ENCODE measurements at places on chromosomes 1 and 21.
A peak's percentile ranks its signal among the peaks of the same experiment; 100 is the strongest.

DNA sequence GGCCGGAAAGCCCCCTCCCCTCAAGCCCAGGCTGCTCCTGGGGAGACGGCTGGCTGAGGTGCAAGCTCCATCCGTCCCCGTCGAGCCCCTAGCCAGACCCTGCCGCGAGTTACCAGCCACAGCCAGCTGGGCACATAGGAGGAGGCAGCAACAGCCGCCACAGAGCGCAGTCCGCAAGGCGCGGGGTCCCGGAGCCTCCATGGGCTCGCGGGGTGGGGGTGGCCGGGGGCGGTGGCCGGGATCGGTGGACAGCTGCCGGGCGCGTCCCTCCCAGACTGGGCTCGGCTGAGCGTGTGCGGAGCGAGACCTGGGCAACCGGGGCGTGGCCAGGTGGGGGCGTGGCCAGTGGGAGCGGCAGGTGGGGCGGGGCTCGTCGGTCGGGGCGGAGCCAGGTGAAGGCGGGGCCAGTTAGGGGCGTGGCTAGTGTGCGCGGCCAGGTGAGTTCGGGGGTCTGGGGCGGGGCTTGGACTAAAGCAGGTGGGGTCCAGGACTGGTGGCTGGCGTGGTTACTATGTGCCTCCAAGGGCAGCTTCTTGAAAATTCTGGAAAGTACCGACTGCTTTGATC lies at the start of gene CD164L2:
Gene CD164L2 (minus strand): TSS at position 295 of the 567 bp plus-strand sequence. CDS start 94 bp downstream, at position 201.
- DNase-seq: peak; percentile 71

- DNase-seq: no peak
These were observed 558 bp upstream of the BTG3 start for GRCh38 chr21:17613242-17613676.

GRCh38 chr21:42431196-42431595 lies 27.5 kb downstream of the UBASH3A start:
- no peak for DNase-seq

DNA sequence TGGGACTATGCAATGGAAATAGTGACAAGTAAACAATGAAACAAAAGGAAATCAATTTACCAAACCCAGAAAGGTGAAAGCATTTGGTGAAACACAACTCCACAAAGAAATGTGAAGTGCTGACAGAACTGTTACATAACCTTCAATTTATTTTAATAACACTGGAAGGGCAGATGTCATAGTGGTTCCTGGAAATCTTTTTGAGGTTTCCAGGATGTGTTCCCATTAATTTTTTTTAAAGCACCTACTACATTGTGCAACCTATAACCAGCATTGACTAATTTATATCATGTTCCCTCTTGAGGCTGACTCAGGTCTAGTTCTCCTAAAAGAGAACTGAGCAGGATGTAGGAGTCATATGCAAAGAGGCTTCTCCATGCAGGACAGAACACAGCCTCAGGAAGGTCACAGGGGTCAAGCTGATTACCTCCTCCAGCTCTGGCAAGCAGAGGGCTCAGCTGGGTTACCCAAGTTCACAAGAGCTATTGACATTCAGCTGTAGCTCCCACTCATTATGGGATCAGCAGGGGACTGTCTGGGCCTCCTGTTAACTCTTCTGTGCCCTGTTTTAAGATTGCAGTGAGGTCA lies 157.1 kb upstream of the NRIP1 start:
- DNase-seq: no peak

GRCh38 chr1:10529091-10529490 lies 54.3 kb downstream of the PEX14 start:
- DNase-seq: no peak

DNA sequence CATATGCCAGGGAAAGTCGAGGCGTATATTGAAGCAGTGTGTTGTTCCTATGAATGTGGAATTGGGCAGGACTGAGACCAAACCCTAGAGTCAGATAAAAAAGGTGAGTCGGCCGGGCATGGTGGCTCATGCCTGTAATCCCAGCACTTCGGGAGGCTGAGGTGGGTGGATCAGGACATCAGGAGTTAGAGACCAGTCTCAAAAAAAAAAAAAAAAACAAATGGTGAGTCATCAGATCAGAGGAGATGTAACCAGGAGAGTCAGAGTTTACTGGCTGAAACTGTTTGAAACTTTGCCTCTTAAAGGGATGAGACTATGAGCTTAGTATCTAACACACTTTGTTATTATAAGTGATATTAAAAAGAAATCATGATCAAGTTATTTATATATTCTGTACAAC lies 26.4 kb upstream of the SYCP1 start:
- DNase-seq: no peak

DNA sequence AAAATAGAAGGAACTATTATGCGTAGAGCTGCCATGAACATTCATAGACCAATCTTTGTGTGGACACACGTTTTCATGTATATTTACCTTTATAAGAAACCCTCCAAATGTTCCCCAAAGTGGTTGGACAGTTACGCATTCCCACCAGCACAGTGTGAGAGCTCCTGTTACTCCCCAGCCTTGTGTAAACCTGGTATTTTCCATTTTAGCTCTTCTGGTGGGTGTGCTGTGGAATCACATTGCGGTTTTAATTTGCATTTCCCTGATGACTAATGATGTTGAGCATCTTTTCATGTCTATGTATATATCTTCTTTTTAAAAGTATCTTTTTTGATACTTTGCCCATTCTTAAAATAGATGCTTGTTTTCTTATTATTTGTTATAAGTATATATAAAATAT lies 3.2 kb upstream of the UBASH3A start:
- DNase-seq: no peak

DNA sequence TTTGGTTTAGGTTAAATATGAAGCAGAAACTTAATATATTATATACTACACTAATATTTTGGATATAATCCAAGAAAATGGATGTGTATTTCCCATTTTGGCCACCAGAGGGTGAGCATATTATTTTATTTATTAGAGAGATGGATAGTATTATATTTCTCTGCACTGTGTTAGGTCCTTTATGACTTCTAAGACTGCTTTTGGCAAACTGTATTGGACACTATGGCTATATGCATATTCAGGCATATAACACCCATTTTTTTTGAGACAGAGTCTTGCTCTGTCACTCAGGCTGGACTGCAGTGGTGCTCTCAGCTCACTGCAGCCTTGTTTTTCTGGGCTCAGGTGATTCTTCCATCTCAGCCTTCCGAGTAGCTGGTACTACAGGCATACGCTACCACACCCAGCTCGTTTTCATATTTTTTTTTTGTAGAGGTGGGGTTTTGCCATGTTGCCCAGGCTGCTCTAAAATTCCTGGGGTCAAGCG lies 17.8 kb upstream of the PGM1 start:
- DNase-seq: no peak

DNA sequence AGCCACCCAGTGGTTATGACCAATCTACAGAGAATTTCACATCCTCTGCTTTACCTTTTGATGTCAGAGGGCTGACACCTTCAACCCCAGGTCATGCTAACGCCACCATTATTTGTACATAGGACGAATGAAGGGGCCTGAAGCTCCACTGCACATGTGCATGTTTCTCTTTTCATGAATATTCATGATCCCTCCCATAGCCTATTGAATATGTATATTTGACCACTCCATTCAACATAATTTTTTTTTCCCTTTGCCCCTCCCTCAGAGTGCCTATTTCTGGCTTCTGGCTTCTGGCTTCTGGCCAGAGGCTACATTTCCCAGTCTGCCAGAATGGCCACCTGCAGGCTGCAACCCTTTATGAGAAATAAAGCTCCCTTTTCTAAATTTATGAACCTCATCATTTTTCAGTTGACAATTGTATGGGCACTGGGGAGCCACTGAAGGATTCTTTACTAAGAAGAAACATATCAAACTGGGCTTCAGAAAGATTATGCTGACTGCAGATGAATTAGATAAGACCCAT lies 406.7 kb downstream of the SIPA1L2 start:
- no peak for DNase-seq

DNA sequence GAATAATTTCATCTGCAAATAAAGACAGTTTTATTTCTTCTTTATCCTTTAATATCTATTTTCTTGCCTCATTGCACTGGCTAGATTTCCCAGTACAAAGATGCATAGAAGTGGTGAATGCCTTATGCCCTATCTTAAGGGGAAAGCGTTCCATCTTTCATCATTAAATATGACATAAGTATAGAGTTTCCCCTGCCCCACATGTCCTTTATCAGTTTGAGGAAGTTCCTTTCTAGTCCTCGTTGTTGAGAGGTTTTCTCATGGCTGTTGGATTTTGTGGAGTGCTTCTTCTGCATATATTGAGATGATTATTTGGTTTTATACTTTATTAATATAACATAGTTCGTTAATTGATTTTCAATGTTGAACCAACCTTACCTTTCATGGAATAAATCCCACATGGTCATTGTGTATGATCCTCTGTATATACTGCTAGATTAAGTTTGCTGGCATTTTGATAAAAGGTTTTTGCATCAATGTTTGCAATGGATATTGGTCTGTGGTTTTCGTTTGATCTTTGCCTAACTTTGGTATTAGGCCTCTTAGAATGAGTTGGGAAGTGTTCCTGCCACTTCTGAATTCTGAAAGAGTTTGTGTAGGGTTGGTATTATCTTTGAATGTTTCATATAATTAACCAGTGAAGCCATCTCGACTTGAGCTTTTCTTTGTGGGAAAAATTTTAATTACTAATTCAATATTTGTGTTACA lies 15.6 kb downstream of the PRKACB start:
- no peak for DNase-seq

DNA sequence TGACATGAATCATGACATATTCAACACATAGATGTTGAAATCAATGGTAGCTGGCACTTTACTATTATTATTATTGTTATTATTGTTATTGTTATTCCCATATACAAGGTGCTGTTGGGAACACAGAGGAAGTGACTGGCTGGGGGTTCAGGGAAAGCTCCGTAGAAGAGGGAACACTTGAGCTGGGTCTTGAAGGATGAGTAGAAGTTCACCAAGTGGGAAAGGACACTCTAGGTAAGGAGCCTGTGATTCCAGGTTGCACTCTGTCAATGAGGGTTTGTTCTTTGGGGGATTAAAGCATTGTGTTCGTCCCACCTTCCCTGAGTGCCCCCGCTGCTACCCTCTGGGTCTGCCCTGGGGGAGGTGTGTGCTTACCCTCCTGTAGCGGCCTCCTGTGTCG lies 14.1 kb downstream of the ZNF362 start:
- DNase-seq: no peak

- DNase-seq: no peak
These were observed 1.3 kb upstream of the DOCK7 start for GRCh38 chr1:62689524-62689923.

DNA sequence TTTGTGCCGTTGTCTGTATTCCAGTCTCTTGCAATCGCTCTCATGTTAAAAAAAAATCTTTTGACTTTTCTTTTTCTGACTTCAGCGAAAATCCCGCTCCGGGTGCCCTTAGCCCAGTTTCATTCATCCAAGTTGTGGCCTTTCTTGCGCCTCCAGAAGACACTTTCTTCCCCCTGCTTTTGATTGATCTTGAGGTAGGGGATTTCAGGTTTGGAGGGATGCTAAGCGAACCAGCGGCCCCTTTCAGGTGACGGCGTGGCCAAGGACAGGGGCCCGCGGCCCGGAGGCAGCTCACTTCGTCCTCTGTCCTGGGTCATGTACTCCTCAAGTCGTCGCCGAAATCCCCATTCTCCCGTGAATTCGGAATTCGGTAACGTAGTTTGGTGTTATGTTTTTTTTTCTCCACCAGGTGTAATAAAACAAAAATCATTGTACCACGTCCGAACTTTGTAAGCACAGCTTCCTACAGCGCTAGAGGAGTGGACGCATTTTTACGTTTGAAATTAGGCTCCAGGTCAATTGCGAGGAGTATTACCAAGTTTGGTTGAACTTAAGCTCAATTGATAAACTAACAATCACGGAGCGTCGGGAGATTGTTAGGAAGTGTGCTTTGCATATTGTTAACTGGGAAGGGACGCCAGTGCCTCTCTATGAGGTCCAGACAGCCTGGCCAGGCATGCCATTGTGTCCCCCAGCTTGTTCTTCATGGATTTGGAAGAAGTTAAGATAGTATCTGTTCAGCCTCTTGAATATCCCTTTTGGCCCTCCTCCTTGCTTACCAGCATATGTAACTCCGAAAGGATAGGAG lies 1.1 kb downstream of the MRPS6 start:
- DNase-seq: peak; percentile 27

GRCh38 chr1:241156231-241156965 lies 200.6 kb downstream of the RGS7 start:
- no peak for DNase-seq

DNA sequence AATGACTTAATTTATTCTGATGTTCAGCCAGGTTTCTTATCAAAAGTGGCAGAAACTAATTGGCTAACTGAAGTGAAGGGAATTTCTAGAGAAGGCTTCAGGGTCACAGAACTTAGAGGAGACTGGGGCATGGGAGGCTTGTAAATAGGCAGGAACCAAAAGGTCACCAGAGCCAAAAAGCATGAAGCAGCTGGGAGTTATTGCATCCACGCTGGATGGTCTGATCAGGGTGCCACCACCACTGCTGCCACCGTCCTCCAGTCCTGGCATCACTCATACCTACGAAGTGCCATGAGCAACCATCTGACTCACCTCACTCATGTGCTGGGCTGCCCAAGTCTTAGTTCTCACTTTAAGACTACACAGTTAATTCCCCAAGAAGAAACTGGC lies 82.5 kb upstream of the DPH5 start:
- no peak for DNase-seq
